ENCODE measurements at places on chromosomes 16 and 17. TPM values are rescaled to one million over a fixed set of nuclear protein-coding genes. Genes with fewer than 3 reads are reported as not detected.
A peak's percentile ranks its signal among the peaks of the same experiment; 100 is the strongest.

Gene CHST5
- 0.06 TPM for total RNA-seq

GRCh38 chr16:57061084-57061905 lies 31.1 kb upstream of the CPNE2 start:
- peaks cover 2% of the 10 kb centered on the region for H3K4me1 ChIP-seq
- H3K4me3 ChIP-seq = no peak overlapping the region
- H3K27me3 ChIP-seq = no peaks in the 10 kb centered on the region
- peak overlapping the region; percentile 26 for H3K27ac ChIP-seq
- DNase-seq = no peak

GRCh38 chr17:17004251-17004996 lies 32.5 kb upstream of the TNFRSF13B start:
- DNase-seq = no peak
- H3K27ac ChIP-seq = no peak overlapping the region
- H3K27me3 ChIP-seq = peaks cover 3% of the 10 kb centered on the region
- H3K4me1 ChIP-seq = peaks cover 4% of the 10 kb centered on the region
- H3K36me3 ChIP-seq = no peaks in the 10 kb centered on the region
- no peak overlapping the region for H3K4me3 ChIP-seq

Gene FOXF1
- not detected for total RNA-seq

DNA sequence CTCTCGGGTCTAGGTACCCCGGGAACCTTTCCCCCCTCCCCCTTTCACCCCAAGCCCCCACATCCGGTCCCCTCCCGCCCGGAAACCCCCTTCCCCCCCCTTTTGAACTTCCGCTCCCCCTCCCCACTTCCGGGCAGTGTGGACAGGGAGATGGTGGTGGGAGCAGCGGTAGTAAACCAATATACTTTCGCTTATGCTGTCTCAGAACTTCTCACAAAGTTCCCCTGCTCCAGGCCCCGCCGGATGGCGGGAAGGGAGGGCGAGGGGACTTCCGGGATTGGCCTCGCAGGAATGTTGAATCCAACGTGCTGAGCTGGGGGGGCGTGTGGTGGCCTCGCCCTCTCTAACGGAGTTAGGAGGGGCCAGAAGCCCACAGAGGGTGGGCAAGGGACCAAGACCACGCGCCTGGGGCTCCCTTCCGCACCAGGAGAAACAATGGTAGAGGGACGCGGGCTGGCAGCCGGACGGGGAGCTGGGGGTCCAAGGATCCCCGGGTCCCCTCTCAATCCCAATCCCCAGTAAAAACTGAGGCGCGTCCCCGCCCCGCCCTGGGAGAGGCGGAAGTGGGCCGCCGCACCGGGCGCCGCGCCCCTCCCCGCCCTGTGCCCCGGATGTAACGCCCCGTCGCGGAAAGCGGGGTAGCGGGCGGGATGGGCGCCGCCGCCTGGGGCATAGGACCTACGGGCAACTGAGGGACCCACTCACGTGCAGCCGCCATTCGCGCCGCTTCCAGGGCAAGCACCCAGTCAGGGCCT lies 742 bp downstream of the PFN1 start:
- peaks cover 47% of the 10 kb centered on the region for H3K4me1 ChIP-seq
- peak; percentile 78 for DNase-seq
- H3K27ac ChIP-seq = peak overlapping the region; percentile 99
- no peaks in the 10 kb centered on the region for H3K27me3 ChIP-seq
- peaks cover 47% of the 10 kb centered on the region for H3K36me3 ChIP-seq

DNA sequence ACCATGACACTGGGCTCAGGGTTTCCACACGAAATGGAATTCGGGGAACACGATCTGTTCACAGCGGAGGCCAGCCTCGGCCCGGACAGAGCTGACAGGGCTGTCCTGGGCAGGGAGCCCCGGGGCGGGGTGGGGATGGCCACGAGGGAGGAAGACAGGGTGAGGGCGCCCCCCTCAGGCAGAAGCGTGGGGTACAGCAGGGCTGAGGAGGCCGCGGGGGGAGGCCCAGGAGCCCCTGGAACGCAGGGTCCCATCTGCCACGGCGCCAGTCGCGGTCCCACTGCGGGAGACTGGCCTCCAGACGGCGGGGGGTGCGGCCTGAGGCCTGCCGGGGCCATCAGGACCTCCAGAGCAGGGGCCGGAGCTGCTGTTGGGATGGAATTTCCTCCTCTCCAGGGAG lies 75.9 kb downstream of the LMF1 start:
- H3K27ac ChIP-seq = no peak overlapping the region
- no peak overlapping the region for H3K4me3 ChIP-seq
- no peak for DNase-seq
- no peaks in the 10 kb centered on the region for H3K4me1 ChIP-seq

Gene EPX
- total RNA-seq = not detected
